GM04503 (cell line): ENCODE measurements at places on chromosomes 1 and 21.

GRCh38 chr1:157659576-157660247 lies 40.9 kb downstream of the FCRL3 start:
- no peak for DNase-seq

DNA sequence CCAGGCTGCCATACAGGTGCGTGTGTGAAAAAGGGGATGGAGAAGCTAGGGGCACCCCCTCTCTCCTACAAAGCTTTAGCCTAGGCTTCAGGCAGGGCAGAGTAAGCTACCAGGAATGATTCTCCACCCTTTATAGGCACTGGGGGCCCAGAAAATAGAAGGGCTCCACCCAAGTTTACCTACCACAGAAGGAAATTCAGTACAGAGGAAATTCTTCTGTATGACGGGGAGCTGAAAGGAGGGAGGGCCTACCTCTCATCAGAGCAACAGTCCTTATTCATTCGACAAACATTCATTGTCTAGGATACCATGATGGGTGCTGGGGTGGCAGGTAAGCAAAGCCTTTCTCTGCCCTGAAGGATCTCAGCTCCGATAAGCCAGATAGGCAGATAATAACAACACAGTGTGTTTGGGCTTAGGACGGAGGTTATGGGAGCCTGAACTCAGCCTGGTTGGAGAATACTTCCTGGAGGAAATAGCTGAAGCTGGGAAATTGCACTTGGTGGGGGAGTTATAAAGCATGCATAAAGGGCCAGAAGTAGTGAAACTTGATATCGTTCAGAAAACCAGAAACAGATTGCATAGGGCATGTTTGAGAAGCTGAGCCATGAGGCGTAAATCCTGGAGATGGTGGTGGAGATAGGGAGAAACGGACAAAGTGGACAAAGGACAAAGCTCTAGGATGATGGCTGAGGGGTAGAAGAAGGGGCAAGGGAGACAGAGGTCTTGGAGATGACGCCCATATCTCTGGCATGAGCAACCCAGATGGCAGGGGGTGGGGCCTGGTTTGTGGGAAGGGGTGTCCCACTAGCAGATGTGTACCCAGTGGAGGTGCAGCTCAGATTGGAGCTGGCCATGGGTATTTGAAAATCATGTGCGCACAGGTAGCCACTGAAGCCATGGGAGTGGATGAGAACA lies 5.3 kb upstream of the P3R3URF start:
- DNase-seq = no peak

DNA sequence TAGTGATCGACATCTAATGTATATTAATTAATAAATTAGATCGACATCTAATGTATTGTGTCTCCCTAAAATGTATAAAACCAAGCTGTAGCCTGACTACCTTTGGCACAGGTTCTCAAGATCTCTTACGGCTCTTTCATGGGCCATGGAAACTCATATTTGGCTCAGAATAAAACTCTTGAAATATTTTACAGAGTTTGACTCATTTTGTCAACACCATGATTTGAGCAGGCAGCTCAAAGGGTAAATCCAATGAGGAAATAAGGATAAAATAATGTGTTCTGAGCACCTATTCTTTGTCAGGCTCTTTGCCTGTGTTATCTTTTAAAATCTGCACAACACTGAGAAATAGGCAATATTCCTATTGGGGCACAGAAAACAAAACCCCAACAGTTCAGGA lies 223.4 kb upstream of the DUSP10 start:
- no peak for DNase-seq

DNA sequence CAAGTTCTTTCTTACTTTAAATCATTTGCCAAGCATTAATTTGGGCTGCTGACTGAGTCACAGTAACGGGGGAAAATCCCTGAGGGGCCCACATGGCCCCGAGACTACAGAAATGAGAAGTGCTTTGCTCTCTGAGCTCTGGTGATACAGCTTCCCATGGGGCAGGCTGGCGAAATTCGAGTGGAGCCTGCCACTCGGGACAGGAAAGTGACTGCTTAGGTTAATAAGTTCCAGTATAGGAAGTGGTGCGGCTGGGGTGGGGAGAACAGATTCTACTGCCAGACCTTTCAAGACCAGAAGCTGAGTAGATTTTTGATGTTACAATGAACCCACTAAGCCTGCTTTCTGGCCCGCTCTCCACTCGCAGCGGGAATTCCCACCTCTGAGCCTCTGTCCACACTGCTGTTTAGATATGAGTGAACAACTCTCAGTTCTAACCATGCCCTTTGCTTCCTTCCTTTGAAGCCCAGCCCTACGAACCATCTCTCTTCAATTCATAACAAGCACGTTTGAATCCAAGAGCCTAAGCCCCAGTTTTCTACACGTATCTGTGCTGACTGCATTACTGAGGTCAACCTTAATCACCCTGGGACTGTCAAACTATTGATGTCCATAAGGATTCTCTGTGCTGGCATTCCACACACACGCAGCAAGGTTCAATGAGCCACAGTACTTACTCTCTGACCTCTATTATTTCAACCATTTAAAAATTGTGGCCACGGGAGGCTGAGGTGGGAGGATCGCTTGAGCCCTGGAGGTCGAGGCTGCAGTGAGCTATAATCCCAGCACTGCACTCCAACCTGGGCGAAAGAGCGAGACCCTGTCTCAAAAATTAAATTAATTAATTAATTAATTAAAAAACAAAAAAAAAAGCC lies 9.6 kb downstream of the ZBTB17 start:
- DNase-seq = no peak

DNA sequence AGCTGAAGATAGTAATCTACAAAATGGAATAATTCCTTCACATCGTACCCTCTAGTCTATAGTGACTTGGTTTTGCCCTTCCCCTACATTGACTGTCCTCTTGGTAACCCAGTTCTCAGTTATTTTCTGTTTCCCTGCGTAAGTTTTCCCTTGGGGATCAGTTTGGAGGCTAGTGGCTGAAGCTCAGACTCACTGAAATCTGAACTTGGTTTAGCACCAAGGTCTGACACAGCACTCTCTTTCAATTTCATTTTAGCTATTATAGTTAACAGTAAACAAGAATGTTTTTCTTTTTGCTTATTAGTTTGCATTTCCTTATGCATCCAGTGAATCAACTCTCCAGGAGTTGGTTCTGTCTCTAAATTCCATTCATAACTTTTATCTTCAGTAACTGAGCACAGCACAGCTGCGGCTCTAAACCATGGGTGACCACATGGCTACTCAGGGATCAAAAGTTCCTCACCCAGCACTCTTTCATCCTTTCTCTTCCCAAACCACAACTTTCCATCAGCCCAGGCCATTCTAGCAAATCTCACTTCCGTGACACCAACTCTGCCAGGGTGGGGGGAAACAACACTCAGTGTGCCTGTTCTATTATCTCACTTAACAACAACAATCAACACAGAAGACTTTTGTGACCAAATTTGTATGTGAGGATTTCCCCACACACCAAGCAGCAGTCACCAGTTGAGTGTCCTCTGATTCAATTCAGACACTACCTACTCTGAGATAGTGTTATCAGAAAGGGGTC lies 17.6 kb upstream of the IFI6 start:
- peak; percentile 72 for DNase-seq

GRCh38 chr1:190119683-190120082 lies 358.0 kb downstream of the BRINP3 start:
- DNase-seq = no peak

DNA sequence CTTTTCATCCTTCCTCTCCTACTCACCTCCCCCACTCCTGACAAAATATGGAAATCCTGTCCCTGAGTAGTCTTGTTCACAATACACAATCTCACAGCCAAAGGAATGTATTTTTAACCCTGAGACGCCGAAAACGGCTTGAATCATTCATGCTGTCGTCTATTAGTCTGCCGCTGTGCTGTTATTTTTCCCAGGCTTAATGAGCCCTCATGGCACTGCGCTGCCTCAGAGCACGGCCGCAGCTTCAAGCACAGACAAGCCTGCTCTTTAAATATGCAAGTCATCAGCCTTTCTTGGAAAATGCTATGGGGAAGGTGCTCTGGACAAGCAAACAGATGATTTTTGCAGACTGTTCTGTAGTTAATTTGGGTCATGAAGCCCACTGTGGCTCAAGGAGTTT lies 302.7 kb downstream of the DISC1 start:
- peak; percentile 55 for DNase-seq

GRCh38 chr1:47725000-47725473 lies 272.1 kb downstream of the TRABD2B start:
- no peak for DNase-seq
